ENCODE measurements at places on chromosomes 3 and 15.

GRCh38 chr3:99776516-99777209 lies 41.0 kb upstream of the CMSS1 start:
- no peak for DNase-seq

DNA sequence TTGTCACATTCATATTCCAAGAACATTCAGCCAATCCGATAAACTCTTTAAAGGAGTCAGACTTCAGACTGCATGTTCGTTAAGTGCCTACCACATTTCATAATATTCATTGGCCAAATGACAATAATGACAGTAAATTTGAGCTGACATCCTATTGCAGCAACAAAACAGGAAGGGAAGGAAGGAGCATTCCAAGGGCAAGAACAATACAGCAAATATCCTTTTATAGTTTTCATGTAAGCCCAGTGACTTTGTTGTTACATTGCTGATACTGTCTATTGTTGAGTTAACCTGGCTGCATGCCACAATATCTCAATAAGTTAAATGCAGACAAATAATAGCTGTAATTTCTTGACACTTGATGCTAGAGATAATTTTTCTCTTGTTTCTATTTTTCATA lies 16.4 kb upstream of the CBLB start:
- no peak for DNase-seq

- no peak for DNase-seq
Observed at GRCh38 chr3:169146866-169147237, 516.7 kb downstream of the MECOM start.

DNA sequence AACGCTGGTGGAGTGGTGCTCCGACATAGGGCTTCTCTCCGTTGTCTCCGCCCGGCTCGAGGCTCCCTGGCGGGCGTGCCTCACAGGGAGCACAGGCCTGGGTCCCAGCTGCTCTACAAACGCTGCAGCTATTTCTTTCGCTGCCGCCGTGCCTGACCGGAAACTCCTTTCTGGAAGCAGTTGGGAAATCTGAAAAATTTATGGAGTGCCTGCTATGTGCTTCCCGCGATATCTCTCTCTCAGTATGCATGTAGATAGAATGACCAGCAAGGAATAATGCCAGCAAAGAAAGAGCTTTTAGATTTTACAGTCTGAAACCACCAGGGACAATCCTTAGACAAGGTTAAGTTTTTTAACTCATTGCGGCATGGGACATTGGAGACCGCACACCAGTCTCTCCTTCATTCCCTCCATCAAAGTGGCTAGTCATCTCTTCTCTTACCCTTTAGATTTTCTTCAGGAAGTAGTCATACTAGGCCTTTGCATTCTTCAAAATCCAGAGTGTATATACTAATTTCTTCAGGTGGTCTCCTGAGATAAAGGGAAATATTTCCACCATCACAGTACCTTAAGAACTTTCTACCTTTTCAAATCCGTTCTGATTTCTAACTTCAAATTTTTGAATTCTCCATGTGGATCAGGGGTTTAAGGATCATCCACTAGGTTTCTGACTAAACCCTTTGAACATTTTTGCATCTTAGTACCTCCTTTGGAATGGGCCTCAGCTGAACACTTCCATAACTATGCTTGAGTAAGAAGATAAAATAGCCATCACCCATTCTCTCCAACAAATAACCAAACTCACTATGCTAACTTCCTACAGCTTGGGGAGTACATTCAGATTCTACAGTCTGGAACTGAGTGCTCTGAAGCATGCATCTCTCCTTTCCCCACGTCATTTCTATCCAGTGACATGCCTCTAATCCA lies 1.1 kb upstream of the NPHP3 start:
- no peak for DNase-seq

DNA sequence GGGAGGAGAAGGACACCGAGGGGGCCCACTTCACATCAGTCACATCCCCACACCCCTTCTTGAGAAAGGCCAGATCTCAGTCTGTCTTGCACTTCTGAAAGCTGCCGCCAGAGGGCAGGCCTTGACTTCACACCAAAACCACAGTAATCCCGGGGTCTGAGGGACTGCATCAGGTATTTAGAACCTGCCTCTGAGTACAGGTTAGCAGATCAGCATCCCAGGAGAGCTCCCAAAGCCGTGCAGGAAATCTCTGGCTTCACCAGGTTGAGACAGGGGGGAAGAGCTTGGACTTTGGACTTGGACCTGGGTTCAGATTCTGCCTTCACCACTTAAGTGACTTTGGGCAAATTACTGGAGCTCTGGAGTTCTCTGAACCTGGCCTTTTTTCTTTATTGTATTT lies 50.3 kb downstream of the LHFPL4 start:
- peak; percentile 79 for DNase-seq

GRCh38 chr3:80263260-80263659 lies 495.5 kb upstream of the ROBO1 start:
- no peak for DNase-seq

DNA sequence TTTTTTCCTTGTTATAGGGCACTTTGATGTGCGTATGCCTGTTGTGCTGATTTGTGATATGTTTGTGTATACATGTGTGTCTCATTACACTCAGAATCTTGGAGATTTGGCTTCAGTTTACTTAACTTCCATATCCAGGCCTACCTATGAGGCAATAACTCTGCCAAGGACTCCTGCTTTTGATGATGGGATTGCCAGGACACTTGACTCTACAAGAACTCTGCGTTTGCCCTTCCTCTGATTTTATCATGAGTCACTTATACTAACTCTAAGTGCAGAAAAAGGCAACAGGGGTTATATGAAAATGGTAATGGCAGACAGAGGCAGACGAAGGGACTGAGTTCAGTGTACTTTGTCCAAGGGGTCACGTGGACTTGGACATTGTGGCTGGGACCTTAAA lies 33.6 kb downstream of the MCTP2 start:
- no peak for DNase-seq

- DNase-seq, result peak; percentile 57
Observed at GRCh38 chr3:140942221-140943104, 827 bp downstream of the SLC25A36 start.

DNA sequence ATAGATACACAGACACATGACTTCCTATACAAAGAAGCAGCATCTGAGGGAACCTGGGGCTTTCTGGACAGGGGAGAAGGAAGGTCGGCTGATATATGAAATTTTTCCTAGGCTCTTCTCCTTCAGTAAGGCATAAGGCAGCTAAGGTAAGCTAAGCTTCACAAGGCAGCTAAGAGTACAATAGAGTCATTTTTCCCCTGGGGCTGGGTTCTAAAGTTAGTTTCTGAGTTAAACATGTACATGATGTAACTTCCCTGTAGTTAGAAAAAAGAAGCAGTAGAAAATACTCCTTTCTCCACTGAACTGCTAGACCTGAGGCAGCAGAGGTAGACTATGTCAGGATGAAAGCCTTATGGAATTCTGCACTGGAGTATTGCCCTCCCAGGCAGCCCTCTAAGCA lies 109.6 kb downstream of the PLD1 start:
- DNase-seq, result no peak

GRCh38 chr3:134627831-134628230 lies 23.0 kb downstream of the KY start:
- peak; percentile 3 for DNase-seq

- no peak for DNase-seq
Observed at GRCh38 chr3:1093217-1093616, 393 bp downstream of the CNTN6 start.

DNA sequence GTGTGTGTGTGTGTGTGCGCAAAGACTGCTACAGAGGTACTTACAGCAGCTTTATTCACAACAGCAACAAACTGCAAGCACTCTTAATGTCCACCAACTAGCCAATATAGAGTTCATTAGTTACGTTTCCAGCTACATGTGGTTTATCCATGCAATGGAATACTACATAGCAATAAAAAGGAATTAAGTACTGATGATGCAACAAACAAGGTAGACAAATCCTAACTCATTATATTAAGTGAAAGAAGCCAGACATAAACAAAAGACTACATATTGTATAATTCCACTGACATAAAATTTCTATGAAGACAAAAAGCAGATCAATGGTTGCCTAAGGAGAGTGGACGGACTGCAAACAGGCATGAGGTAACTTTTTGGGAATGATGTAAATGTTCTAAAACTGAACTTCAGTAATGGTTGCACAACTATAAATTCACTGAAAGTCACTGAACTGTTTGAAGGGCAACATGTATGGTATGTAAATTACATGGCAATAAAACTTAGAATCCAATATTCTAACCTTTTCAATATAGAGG lies 433.7 kb downstream of the SHQ1 start:
- DNase-seq, result no peak

- DNase-seq, result no peak
Observed at GRCh38 chr3:36817806-36818533, 53.6 kb upstream of the DCLK3 start.

DNA sequence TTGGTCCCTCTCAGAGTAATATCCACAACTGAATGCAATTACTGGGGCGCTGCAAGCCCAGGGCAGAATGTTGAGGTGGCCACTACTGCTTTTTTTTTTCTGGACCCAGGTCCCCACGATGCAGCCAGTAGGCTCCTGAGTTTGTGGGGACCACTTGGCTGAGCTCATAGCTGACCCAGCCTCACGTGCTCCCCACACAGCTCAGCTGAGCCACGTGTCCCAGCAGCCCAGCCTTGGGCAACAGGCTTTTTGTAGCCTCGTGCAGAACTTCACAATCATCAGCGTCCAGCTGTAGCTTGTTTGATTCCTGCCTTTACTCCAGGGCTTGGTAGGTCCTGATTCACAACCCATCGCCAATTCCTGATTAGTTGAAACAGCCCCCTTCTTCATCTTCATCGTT lies 117.3 kb downstream of the ETFA start:
- no peak for DNase-seq

- no peak for DNase-seq
Observed at GRCh38 chr3:3991598-3991997, 192.4 kb downstream of the LRRN1 start.

GRCh38 chr3:37726525-37727290 lies 135.0 kb upstream of the CTDSPL start:
- no peak for DNase-seq

- DNase-seq, result no peak
Observed at GRCh38 chr3:101548527-101549105, 13.1 kb upstream of the TRMT10C start.

- DNase-seq, result no peak
Observed at GRCh38 chr3:6516694-6517093, 344.2 kb upstream of the GRM7 start.

DNA sequence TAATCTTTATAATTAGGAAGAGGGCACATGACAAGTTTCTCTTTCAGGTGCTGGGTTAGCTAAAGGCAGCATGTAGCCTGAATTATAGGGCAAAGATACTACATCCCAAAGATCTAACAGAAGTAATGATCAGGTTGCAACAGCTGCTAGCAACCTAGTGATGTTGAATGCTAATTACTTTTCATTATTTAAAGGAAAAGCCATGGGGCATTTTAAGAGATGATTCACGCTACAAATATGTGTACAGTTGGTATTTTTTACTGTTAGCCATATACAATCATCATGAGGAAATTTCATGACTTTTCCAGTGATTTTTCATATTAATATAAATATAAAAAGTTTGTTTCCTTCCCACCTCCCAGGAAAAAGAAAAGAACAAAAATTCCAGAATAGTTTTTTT lies 43.0 kb downstream of the NEK10 start:
- DNase-seq, result no peak

Measured in progenitor cell of endocrine pancreas (in vitro differentiated cells).